ENCODE measurements at places on chromosomes 16 and 17.

DNA sequence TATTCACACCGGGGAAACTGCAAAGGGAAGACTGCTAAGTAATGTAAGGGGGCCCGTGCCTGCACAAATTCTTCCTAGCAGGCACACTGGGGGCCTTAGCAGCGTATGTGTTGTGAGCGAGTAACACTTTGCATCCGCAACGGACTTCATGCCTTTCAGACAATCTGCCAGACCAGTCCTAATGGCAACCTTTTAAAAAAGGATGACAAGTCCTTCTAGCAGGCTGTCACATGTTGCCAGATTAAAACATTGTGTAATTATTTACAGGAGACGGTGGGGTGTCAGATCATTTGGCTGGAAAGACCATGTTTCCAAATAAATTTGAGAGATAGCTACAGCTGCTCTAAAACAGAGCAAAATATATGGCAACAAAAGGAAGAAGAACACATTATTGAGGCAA, 46.1 kb downstream of the CPPED1 start:
- DNase-seq, result no peak

GRCh38 chr17:72318131-72318530, 197.3 kb downstream of the SOX9 start:
- DNase-seq, result no peak

GRCh38 chr17:42289611-42290181, 1.4 kb downstream of the STAT5A start:
- no peak for DNase-seq

GRCh38 chr17:81863123-81863675, 2.9 kb upstream of the P4HB start:
- DNase-seq, result no peak

DNA sequence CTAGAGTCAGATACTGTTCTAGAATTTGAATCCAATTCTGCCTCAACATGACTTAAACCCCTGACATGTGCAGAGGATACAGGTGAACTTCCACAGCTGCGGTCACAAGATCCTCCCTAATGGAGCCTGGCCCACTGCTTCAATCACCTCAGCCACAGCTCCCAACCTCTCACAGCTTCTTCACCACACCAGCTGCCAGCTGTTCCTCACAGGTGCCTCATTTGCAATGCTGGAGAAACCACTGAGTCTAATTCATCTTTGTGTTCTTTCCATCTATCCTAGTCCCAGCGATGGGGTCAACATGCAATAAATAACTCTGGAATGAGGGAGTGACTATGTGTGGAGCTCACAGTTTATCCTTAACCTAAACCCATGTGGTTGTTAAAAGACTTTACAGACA, 72.0 kb upstream of the MAF start:
- no peak for DNase-seq

GRCh38 chr17:64022611-64023063, 2.2 kb upstream of the ICAM2 start:
- no peak for DNase-seq

DNA sequence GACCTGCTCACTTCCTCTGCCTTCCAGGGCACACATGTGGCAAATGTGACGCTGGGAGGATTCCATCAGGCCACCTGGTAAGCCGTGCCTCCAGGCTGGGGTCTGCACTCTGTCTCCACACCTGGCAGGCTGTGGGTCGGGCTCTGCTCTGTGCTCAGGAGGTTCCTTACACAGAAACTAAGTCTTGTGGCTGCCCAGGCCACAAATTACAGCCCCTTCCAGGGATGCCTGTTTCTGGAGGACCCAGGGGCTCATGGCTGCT, 58.2 kb downstream of the RMI2 start:
- no peak for DNase-seq

GRCh38 chr16:50099957-50100648, 34.3 kb downstream of the HEATR3 start:
- no peak for DNase-seq

- DNase-seq, result peak; percentile 33
Observed at GRCh38 chr17:58667934-58668597, 23.8 kb downstream of the TEX14 start.

DNA sequence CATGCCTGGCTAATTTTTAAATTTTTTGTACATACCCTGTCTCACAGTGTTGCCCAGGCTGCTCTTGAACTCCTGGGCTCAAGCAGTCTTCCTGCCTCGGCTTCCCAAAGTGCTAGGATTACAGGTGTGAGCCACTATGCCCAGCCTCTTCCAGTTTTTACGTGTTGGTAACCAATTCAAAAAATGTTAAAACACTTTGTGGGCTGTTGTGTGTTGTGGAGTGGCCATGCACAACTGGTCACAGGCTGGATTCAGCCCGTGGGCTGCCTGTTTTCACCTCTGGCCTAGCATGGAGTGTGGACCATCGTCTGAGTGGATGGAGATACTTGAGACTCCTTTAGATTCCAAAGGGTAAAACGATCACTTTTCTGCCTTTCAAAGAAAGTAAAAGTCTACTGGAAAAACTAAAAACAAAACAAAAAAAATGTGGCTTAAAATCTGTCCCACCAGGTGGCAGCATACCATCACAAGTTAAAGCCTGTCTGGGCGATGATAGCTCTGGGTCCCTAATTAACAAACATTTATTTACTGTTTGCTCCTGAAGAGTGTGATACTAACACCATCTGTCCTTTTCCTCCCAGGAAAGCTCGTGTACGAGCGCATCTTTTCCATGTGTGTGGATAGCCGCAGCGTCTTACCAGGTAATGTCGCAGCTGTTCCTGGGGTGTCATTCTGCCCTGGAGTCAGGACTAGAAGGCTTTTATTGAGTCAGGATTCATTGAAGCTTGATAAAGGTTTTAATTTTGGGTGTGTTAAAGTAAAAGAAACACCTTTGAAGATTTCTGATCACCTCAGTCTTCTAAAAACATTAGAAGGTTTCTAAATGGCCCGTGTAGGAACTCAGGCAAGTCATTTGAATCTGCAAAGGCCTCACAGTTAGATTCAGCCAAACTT, 45.8 kb downstream of the VPS35L start:
- DNase-seq, result no peak

GRCh38 chr16:10878328-10878643, 1.3 kb downstream of the CIITA start:
- no peak for DNase-seq

GRCh38 chr17:5775098-5775497, 190.8 kb upstream of the NLRP1 start:
- no peak for DNase-seq

- DNase-seq, result no peak
Observed at GRCh38 chr17:45294506-45294905, 22.3 kb downstream of the MAP3K14 start.

DNA sequence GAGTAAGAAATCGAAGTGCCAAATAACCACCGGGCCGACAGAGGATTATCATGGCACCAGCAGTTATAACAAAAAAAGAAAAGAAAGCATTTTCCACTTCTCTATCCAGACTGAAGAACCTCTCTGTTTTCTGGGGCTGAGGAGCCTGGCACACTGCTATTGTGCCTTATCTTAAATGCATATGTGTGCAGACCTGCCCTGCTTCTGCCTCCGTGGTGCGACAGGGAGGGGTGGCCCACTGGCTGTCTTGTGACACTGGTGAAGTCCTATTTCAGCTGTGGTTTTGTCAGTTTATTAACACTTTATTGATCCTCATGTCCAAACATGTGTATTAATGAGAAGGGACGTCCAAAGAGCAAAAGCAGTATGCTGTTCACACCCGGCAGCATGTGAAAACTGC, 55.4 kb downstream of the CDK5R1 start:
- DNase-seq, result no peak

DNA sequence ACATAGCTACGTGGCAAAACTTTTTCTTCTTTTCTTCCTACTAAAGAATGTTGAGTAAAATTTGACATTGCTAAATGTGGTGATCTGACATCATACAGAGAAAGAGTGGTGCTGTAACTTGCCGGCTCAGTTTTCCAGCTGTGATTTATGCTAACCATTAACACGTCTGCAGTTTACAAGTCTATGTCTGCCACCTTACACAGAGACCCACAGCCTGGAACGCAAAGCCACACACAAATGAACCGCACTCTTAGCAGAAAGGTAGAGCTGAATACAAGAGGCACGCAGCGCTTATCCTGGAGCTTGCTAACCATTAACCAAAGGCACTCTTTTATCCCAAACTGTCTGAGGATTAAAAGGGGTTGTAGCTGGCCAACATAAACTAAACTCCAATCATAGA, 31.9 kb downstream of the CACNG1 start:
- DNase-seq, result peak; percentile 72

DNA sequence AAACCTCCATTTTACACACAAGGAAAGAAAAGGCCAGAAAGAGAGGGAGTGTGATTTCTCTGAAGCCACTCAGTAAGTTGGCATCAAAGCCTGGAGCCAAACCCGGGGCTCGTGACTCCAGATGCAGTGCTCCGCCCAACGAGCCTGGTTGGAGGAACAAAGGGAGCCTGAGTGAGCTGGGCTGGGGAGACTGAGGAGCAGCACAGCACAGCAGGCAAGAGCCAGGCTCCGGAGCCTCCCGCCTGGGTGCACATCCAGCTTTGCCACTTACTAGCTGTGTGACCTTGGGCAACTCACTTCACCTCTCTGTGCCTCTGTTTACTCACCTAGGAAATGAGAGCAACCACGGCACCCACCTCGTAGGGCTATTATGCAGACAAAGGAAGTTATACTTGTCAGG, 5.6 kb downstream of the GSG1L start:
- DNase-seq, result no peak

- DNase-seq, result no peak
Observed at GRCh38 chr17:49688848-49689247, 11.0 kb upstream of the SPOP start.

DNA sequence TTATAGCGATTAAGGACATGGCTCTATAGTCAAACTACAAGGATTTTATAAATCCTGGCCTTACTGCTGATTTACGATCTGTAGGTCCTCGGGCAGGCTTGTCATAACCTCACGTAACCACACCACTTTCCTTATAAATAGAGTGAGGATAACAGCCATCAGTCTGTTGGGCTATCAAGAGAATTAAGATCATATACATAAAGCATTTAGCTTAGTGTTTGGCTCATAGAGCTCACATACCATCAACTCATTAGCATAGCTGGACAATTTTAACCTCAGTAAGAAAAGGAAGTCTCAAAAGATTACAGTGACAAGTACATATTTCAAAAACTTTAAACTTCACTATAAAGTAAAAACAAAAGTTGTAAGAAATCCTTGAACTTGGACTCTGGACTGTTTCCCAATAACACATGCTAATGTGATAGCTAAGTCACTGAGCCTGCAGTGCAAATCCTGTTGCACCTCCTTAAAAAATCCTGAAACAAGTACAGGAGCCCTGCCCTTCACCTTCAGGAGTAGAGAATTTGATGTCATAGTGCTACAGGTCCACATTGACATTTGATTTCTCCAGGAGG, 20.8 kb upstream of the CLEC3A start:
- no peak for DNase-seq

DNA sequence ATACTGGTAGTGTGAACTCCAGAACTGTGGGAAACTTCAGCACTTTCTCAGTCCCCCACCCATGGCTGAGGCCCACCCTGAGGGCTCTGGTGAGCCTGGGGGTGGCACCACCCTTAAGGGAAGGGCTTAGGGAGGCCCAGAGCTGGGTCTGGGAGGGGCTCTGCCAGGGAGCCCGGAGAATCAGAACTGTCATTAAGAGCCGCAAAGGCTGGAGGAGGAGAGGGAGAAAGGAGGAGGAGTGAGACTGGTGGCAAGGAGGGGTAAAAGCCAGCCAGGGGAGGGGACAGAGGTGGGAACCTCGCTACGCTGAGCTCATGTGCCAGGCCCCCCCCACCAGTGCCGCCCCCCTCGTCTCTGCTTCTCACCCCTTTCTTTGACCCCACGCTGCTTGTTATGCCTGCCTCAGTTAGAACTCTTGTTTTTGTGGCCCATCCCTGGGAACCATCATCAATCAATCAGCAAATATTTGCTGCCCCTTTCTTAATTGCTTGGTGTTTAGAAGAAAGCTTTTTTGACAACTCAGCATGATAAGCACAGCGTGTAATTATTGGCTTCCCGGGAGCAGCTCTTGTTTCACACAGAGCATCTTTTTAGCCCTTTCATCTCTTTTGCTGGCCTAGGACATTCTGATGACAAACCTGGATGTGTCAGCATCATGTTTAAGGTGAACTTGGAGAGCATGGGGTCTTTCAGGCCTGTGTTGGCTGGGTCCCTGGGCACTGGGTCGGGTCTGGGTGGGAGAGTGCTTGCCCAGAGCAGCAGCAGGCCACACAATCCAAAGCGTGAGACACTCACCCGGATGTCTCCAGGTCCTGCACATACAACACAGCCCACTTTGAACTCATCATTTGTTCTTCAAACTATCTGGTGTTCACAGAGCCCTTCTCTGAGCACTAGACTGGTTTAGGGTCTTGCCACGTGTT, 77.7 kb downstream of the NETO2 start:
- DNase-seq, result no peak

DNA sequence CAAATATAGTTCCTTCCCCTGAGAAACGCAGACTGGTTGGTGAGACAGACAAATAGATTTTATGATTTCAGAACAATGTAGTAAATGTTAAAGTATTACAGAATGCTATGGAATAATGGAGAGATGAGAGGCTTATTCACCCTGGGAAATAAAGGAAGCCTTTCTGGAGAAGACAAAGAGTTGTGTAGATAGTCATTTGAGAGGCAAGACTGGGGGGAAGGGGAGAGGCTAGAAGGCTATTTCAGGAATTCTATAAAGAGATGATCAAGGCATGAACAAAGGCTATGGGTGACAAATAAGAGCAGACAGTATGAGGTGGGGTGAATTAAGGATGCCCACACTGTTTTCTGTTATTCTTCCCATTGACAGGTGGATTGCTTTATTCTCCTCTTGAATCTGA, 211.4 kb downstream of the GRIN2A start:
- DNase-seq, result no peak

- DNase-seq, result no peak
Observed at GRCh38 chr16:76931186-76931585, 259.8 kb upstream of the MON1B start.

- DNase-seq, result no peak
Observed at GRCh38 chr16:51734220-51734619, 583.1 kb upstream of the SALL1 start.

DNA sequence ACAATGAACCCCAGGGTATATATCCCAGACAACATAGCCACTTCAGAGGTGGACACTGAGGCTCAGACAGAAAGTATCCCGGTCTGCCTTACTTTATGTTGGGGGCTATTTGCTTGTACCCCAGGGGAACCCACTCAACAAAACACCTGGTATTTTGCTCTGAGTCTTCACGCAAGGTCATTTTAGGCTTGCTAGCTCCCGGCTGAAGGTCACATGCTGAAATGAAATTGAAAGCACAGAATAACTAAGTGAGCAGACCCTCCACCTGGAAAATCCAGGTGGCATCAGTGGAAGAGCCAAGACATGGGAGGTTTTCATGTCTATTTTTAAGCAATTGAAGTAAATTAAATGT, 4.1 kb upstream of the KDM8 start:
- no peak for DNase-seq

GRCh38 chr17:78714534-78714933, 67.5 kb downstream of the CYTH1 start:
- no peak for DNase-seq
